Prostate gland (tissue), 2 donors: ENCODE measurements at places on chromosomes 7 and 10.

- no peak for DNase-seq
These were observed 61.3 kb upstream of the UCN3 start for GRCh38 chr10:5303504-5303903.

GRCh38 chr7:44145969-44146911 is 5.1 kb upstream of the MYL7 start:
- DNase-seq: peak; percentile 56

DNA sequence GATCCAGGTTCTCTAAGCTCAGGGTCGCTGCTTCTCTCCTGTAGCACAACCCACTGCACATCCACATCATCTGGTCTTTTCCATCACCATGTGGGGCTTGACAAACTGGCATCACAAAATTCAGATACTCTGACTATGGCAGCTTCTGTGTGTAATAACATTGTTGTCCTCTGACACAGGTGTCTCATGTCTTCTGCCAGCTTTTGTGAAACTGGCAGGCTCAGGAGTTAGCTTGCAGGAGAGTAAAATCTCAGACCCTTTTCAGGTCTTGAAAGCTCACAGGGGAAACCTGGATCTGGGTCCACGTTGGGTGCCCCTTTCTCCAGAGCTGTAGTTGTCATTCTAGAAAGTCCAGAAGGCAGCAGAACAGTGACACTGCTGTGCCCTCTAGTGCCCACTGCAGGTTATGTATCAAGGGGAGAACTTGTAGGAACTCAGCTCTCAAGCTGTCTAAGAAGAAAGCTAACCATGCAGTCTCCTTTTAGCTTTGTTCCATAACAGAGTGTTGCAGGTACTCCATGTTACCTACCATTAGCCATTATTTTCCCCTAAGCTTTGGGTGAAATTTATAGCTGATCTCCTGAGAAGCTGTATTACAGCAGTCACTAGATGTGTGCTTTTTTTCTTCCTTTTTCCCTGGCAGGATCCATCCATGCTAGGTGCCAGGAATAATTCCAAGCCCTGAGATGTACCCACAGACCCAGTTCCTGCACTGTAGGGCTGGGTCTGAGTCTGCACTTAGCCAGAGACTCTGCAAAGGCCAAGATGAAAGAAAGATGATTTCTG is 102.7 kb downstream of the ZNF248 start:
- no peak for DNase-seq

DNA sequence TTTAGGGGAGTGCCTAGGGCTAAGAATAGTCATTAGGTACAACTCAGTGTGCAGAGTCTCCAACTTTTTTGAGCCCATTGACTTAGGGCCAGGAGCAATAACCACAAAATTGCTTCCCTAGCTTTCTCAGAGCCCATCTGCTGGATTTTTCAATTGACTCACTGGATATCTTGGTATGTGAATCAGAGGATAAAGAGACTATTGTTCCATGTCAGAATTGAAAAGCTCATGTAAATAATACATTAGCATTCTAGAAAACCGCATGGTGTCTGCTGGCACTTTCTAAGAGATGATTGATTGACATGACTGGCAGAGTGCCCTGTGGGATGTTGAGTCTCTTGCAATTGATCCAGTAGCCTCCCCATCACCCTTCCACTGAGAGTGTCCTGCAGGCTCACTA is 246.2 kb downstream of the CCDC7 start:
- no peak for DNase-seq

DNA sequence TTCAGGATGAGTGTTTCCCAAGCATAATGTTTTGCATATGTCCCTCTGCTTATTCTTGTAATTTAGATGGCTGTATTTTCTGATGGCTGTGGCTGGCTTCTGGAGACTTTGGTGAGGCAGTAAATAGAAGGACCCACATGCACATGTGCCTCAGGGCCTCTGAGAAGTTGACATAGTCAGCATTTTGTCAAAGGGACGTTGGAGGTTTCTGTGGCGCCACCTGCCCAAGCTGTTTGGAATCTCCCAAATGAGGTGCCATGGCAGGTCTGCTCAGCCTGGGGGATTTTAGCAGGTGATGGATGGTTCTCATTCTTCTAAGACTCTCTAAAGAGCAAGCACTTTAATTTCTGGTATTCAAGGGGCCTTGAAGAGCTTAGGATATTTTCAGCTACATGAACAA is 29.8 kb downstream of the C10orf120 start:
- no peak for DNase-seq

DNA sequence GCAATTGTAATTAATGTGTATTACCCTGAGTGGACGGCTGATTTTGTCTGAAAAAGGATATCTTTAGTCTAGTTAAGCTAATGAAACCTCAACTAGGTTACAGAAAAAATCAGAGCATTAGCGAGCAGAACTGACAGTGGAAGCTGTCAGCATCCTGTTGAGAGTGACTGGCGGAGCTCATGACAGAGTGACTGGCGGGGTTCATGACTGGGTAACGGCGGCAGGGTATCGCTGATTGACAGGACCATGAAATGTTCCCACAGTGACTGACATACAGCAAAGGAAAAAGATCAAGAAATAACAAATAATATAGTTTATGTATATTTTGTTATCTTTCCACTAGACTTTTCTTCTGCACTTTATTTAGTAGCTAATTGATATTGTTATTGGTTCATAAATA is 202.5 kb upstream of the AGK start:
- no peak for DNase-seq

DNA sequence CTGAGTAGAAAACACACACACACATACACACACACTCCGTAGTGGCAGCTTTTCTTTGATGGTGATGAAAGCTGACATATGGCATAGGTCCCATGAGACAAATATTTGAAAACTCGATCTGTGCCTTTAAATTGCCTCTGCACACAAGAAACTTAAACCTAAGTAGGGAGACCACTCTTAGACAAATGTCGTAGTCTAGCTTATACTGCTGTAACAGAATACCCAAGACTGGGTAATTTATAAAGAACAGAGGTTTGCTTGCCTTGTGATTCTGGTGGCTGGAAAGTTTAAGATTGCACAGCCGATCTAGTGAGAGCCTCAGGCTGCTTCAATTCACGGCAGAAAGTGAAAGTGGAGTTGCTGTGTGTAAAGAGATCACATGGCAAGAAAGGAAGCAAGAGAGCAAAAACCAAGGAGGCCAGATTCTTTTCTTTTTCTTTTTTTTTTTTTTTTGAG is 489.4 kb upstream of the SORCS1 start:
- no peak for DNase-seq
